ENCODE measurements at places on chromosomes 6 and 20.

DNA sequence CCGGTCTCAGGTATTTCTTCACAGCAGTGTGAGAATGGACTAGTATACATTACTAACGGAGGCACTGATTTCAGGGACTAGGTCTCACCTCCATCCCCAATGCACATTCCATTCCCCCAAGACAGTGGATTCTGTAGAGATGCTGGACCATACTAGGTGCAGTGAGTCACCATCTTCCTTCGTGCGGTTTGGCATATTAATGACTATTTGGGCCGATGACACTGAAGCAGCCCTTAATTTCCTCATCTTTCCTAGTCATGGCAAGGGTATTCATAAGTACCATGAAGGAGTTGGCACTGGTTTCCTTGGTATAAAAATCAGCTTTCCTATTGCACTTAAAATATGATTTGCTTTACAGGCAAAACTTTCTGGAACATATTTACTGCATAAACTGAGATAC, 121.4 kb upstream of the TRAF3IP2 start:
- H3K27me3 ChIP-seq = no peaks in the 10 kb centered on the region
- DNase-seq = no peak
- no peak overlapping the region for H3K4me3 ChIP-seq
- H3K36me3 ChIP-seq = no peaks in the 10 kb centered on the region

DNA sequence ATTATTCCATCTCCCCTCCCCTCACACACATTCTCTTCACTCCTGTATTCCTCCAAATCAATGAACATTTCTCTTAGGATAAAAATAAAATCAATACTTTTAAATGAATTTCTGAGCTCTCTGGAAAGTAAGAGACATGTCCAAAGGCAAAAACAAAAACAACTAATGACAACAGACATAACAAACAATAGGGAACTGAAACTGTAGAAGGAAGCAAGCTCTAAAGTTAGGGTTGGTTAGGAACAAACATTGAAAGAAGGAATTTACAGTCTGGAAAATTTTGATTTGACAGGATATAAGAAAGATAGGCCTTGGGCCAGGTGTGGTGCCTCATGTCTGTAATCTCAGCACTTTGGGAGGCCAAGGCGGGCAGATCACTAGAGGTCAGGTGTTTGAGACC, 17.5 kb upstream of the MYCT1 start:
- H3K27me3 ChIP-seq = no peaks in the 10 kb centered on the region
- no peaks in the 10 kb centered on the region for H3K4me1 ChIP-seq
- no peak overlapping the region for H3K27ac ChIP-seq

GRCh38 chr6:11585426-11586016, 48.0 kb downstream of the TMEM170B start:
- no peak overlapping the region for H3K4me3 ChIP-seq
- DNase-seq = peak; percentile 44
- no peaks in the 10 kb centered on the region for H3K4me1 ChIP-seq
- no peak overlapping the region for H3K27ac ChIP-seq

DNA sequence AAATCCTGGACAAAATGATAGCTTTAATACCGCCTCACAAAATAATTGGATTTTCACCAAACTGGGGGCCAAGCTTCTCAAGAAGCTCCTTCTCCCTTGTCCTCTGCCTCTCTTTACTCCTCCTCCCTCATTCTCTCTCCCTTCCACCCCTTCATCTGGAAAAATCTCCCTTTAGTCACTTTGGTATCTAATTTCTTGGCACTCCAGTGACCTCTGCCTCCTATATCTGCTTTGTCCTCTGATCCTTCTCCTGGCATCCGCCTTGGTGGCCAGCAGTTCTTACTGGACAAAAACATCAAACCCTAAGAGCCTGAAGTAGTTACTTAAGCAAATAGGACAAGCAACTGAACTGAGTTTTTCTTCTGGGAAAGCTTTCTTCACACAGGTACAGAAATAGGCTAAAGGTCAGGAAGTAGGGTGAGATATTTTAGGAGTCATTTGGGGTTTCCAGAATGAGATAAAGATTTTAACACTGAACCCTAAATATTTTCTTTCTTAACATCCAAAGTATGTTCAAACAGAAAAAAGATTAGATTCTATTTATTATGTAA, 220.7 kb downstream of the ARHGAP18 start:
- H3K27me3 ChIP-seq = no peaks in the 10 kb centered on the region
- no peak for DNase-seq
- peaks cover 59% of the 10 kb centered on the region for H3K4me1 ChIP-seq

GRCh38 chr6:117890172-117890571, 16.9 kb upstream of the SLC35F1 start:
- H3K4me3 ChIP-seq = no peak overlapping the region
- 0 out of 2 replicates have a peak, but pooled peaks cover 4% of the 10 kb centered on the region for H3K27me3 ChIP-seq
- H3K4me1 ChIP-seq = no peaks in the 10 kb centered on the region
- H3K36me3 ChIP-seq = no peaks in the 10 kb centered on the region
- no peak for DNase-seq
- no peak overlapping the region for H3K27ac ChIP-seq

DNA sequence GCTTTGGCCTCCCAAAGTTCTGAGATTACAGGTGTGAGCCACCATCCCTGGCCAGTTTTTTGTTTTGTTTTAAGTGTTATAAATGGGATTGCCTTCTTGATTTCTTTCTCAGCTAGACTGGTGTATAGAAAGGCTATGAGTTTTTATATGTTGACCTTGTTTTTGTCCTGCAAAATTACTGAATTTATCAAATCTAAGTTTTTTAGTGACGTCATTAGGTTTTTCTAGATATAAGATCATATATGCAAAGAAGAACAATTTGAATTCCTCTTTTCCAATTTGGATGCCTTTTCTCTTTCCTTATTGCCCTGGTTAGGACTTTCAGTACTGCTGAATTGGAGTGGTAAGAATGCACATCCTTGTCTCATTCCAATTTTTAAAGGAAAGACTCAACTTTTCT, 81.3 kb upstream of the MOCS1 start:
- H3K4me1 ChIP-seq = no peaks in the 10 kb centered on the region
- no peak overlapping the region for H3K4me3 ChIP-seq
- H3K27ac ChIP-seq = no peak overlapping the region
- no peaks in the 10 kb centered on the region for H3K36me3 ChIP-seq

DNA sequence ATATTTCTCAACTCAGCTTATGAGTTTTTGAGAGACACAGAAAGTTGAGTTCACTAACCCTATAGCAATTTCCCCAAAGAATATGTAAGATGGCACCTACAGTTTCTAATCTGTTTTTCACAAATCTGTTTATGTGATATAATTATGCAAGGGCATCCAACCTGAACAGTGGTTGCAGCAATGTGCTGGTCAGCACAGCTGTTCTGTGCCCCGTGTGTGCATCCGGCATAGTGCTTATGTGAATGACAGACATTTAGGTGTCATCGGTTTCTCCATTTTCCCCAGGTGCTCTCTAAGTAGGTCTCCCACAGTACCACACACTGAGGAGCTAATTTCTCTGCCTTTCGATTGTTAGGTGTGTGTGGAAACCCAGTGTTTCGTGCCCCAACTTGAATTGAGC, 7.7 kb upstream of the BACH2 start:
- no peaks in the 10 kb centered on the region for H3K4me1 ChIP-seq
- H3K27me3 ChIP-seq = no peaks in the 10 kb centered on the region
- H3K27ac ChIP-seq = no peak overlapping the region
- no peaks in the 10 kb centered on the region for H3K36me3 ChIP-seq
- no peak for DNase-seq

- no peaks in the 10 kb centered on the region for H3K4me1 ChIP-seq
- H3K4me3 ChIP-seq = no peak overlapping the region
- H3K27ac ChIP-seq = no peak overlapping the region
These were observed 95.7 kb upstream of the GGTLC1 start for GRCh38 chr20:24084281-24084680.

DNA sequence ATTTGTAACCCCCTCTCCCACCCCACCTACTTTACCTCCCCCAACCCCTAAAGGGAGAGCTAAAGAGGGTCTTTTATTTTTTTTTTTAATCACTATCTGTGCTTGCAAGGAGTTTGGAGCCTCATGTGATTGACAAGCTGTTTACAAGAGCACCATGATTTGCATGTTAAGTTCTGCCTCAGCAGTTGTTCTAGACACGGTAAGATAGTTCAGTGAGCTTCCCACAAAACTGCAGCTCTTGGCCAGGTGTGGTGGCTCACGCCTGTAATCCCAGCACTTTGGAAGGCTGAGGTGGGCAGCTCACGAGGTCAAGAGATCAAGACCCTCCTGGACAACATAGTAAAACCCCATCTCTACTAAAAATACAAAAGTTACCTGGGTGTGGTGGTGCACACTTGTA, 5.0 kb upstream of the PXDC1 start:
- no peak for DNase-seq
- no peaks in the 10 kb centered on the region for H3K36me3 ChIP-seq
- no peak overlapping the region for H3K4me3 ChIP-seq
- no peak overlapping the region for H3K27ac ChIP-seq
- H3K4me1 ChIP-seq = peaks cover 3% of the 10 kb centered on the region
- H3K27me3 ChIP-seq = no peaks in the 10 kb centered on the region

DNA sequence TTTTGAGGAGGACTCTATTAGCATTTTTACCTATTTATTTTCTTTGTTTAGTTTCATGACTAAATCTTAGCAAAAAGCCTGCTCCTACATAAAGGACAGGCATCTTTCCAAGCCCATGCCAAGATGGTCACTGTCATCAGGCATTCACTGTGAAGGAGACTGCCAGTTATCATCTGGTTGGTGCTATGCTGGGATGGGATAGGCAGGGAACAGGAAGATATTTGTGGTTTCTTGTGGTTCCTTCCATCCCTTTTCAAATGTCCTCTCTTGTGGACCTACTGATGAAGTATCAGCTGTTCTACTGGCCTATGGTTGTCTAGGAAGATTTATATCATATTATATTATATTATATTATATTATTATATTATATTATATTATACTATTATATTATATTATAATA, 107.0 kb downstream of the MCHR2 start:
- no peaks in the 10 kb centered on the region for H3K4me1 ChIP-seq
- H3K4me3 ChIP-seq = no peak overlapping the region
- no peaks in the 10 kb centered on the region for H3K36me3 ChIP-seq

- H3K27ac ChIP-seq = no peak overlapping the region
- H3K4me3 ChIP-seq = no peak overlapping the region
- DNase-seq = no peak
- peaks cover 5% of the 10 kb centered on the region for H3K4me1 ChIP-seq
- H3K27me3 ChIP-seq = no peaks in the 10 kb centered on the region
These were observed 4.4 kb downstream of the CD83 start for GRCh38 chr6:14121936-14122344.

- H3K27ac ChIP-seq = no peak overlapping the region
- H3K4me3 ChIP-seq = no peak overlapping the region
- 0 out of 2 replicates have a peak, but pooled peaks cover 6% of the 10 kb centered on the region for H3K27me3 ChIP-seq
- no peak for DNase-seq
- H3K4me1 ChIP-seq = no peaks in the 10 kb centered on the region
- H3K36me3 ChIP-seq = no peaks in the 10 kb centered on the region
These were observed 37.2 kb upstream of the DOK5 start for GRCh38 chr20:54438166-54438565.

DNA sequence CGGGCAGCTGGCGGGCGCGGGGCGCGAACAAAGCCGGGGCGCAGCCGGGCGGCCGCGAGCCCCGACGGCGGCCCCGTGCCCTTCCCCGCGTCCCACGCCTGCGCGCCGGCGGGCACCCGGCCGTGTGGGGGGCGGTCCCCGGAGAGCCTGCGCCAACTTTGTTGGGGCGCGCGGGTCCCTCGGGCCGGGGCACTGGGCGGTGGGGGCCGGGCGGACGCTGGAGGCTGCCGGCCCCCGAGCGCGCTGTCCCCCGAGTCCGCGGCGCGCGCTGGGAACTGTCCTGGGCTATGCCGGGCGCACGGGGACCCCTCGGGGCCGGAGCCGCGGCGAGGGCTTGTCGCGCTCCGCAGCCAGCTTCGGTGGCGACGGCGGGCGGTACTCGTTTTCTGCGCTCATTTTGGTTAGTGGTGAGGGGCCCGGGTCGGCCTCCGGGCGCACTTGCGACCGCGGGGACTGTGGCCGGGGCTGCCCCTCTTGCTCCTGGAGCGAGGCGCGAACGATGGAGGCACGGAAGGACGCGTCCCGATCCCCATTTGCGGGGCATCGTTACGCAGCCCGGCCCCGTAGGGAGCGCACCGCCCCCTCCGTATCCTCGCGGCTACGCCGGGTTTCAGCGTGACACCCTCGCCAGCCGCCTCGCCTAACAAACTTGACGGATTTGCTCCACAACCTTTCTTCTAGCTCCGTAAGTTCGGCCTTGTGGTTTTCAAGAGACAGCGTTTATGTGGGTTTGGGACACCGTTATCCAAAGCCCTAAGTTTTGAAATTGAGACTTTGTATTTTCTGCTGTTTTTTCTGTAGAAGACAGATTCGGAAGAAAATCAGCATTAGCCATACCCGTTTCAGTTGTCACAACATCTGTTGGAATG, 622 bp downstream of the SS18L1 start:
- no peak for DNase-seq
- peak overlapping the region; percentile 87 for H3K4me3 ChIP-seq
- peaks cover 37% of the 10 kb centered on the region for H3K36me3 ChIP-seq
- H3K27ac ChIP-seq = peak overlapping the region; percentile 97
- H3K27me3 ChIP-seq = no peaks in the 10 kb centered on the region

- H3K4me3 ChIP-seq = no peak overlapping the region
- H3K4me1 ChIP-seq = no peaks in the 10 kb centered on the region
- no peak for DNase-seq
- no peaks in the 10 kb centered on the region for H3K27me3 ChIP-seq
- peaks cover 36% of the 10 kb centered on the region for H3K36me3 ChIP-seq
- H3K27ac ChIP-seq = no peak overlapping the region
These were observed 6.6 kb upstream of the ACAT2 start for GRCh38 chr6:159754959-159755914.

Measured in HCT116 (cell line).